ENCODE measurements at places on chromosomes 3 and 15. TPM values are rescaled to one million over a fixed set of nuclear protein-coding genes. Genes with fewer than 3 reads are reported as not detected.

DNA sequence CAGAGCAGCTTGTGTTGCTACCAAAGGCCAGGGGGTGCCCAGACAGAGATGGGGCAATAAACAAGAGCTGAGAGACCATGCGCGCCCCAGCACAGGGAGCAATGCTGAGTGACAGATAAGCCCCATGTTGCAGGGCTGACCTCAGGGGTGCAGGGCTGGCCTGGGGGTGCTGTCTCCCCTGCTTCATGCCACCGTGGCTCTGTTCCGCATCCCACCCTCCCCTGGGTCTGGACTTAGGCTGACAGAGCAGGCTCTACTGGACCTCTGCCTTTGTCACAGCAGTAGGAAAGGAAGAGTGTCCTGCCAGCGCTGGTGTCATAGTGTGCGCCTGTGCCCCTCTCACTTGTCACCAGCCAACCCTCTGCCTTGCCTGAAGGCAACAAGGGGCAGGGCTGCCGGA is 67.4 kb upstream of the IQSEC1 start:
- no peak for DNase-seq

The TRIM71 gene
- 0.13 TPM for total RNA-seq

The DPPA2 gene
- total RNA-seq: not detected

The CPN2 gene
- total RNA-seq: not detected

The TNFAIP8L3 gene
- 3.5 TPM for total RNA-seq
